Fibroblast of lung (primary cell): ENCODE measurements at places on chromosomes 6 and 20. TPM values are rescaled to one million over a fixed set of nuclear protein-coding genes. Genes with fewer than 3 reads are reported as not detected.

SIRPA gene
- 14.1 and 25.1 TPM in 2 replicates for total RNA-seq

PLAGL2 gene
- 1.5 and 2.3 TPM in 2 replicates for total RNA-seq

LAMA2 gene
- total RNA-seq = 57.8 and 67.5 TPM in 2 replicates

FRMD1 gene
- not detected in 2 replicates for total RNA-seq

FRK gene
- total RNA-seq = 0.33 and 0.77 TPM in 2 replicates

CDH4 gene
- 2.3 and 4.8 TPM in 2 replicates for total RNA-seq

HLA-DMB gene
- 0.51 and 0.83 TPM in 2 replicates for total RNA-seq

OVOL2 gene
- not detected in 2 replicates for total RNA-seq

OPRM1 gene
- total RNA-seq = not detected in 2 replicates

RBM24 gene
- total RNA-seq = 1.0 and 2.5 TPM in 2 replicates

CRISP1 gene
- total RNA-seq = not detected in 2 replicates

DNA sequence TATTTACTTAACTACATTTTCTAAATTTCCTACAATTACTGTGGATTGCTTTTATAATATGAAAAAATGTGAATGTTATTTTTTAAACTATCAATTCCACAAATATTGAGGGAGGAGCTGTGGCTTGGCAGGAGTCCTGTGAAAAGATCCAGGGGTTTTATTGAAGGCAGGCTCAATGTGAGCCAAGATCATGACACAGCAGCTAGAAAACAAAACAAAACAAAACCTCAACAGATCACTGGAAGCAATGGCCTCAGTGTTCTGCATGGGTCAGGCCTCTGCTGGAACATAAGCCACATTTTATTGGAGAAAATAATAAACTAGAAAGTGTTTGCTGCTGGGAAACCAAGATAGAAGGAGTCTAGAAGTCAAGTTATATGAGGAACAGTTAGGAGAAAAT, 19.4 kb upstream of the RCAN2 start:
- DNase-seq = peak; percentile 89

- no peak for DNase-seq
These were observed 53.6 kb downstream of the ZNF831 start for GRCh38 chr20:59217173-59217572.

GRCh38 chr6:169789146-169789943, 37.9 kb downstream of the ERMARD start:
- DNase-seq = no peak

DNA sequence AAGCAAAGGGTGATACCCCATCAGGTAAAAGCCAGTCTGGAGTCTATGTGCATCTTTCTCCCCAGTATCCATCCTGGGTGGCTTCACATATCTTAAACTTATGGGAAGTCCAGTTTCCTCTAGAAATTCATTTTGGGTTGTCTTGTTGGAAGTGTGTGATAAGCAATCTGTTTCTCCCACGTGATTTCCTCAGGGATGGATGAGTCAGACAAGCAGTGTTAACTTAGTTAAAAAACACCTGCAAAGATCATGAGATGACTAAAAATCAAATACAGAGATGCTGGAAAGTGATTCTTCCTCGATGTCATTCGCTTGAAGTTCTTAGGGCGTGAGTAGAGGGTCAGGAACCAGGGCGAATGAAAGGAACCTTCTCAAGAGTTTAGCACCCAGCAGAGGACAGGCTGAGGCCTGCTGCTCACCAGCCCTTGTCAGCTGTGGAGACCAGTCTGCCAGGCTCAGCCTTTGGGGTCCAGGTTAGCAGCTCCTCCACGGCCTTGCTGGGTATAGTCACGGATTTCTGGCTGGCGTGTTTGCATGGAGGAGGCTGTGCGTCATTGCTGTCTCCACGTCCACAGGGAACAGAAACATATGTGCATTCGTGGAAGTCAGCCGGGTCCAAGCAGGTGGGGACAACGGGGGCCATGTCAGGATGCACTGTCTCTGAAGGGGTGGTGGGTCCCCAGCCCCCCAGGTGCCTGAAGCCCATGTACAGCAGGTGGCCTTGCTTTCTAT, 2.8 kb upstream of the PNPLA1 start:
- DNase-seq = peak; percentile 10

DNA sequence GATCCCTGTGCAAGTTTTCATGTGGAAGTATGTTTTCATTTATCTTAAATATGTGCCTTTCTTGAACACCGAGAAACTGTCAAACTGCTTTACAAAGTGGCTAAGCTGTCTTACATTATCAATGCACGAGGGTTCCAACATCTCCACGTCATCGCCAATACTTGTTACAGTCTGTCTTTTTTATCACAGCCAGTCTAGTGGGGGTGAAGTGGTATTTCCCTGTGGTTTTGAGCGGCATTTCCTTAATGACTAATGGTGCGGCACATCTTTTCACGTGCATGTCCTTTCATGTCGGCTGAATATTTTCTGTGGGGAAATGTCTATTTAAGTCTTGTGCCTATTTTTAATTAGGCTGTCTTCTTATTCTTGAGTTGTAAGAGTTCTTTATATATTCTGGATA, 280.4 kb downstream of the FOXC1 start:
- DNase-seq = no peak

DNA sequence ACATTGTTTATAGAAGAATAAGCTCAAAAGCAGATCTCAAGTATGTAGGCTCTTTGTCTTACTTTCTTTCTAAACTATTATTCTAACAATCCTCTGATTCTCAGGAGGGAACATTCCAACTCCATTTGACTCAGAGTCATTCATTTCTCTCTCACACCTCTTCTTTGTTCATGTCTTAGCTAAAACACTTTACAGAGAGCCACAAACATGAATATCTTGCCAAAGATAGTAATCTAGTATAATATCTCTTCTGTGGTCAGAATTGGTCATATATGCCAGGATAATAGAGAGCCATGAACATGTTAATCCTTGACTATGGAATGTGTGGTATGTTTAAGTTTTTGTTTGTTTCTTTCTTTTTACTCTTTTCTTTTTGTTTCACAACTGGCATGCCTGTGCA, 456.0 kb upstream of the PTCHD4 start:
- DNase-seq = no peak

DNA sequence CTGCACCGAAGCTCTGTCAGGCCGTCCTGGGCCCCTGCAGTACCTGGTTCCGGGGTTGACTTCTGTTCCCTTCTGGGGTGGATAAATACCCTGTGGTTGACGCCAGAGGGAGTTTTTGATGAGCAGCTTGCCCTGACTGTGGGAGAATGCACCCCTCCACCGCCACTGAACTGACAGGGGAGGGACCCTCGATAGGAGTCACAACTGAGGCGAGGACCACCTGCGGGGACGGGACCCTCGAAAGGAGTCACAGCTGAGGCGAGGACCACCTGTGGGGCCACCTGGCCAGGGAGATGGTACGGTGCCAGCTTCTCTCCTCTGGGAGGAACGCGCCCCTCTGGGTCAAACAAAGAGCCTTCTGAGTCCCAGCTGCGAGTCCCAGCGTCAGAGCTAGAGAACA, 100.1 kb upstream of the FRMD1 start:
- no peak for DNase-seq

DNA sequence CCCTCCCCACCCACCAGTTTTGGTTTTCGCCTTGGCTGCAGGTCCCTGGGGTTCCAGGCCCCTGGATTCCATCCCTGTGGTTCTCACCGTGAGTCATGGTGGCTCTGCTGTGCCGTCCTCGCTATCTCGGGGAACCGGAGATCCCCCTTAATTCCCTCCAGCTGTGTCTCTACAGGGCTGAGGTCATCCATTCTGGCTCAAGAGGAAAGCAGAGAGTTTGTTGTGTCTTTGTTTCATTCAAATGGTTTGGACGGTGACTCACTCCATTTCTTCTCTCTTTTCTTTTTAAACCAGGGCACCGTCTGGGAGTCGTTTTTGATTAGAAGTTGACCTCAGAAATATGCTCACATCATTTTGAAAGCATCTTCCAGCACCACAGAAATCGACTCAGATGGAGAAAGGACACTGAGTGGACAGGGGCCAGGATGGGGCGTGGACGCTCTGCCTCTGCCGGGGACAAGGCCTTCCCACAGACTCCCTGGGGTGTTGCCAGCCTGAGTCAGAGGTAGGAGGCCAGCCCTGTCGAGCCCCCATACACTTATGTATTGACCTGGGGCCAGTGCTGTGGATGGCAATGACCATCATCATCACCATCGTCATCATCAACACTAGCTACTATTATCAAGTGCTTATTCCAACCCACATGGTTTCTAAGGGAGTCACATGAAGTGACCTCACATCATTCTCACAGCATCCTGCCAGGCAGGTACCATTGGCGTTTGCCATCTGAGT, 176.2 kb downstream of the NFATC2 start:
- DNase-seq = peak; percentile 100

DNA sequence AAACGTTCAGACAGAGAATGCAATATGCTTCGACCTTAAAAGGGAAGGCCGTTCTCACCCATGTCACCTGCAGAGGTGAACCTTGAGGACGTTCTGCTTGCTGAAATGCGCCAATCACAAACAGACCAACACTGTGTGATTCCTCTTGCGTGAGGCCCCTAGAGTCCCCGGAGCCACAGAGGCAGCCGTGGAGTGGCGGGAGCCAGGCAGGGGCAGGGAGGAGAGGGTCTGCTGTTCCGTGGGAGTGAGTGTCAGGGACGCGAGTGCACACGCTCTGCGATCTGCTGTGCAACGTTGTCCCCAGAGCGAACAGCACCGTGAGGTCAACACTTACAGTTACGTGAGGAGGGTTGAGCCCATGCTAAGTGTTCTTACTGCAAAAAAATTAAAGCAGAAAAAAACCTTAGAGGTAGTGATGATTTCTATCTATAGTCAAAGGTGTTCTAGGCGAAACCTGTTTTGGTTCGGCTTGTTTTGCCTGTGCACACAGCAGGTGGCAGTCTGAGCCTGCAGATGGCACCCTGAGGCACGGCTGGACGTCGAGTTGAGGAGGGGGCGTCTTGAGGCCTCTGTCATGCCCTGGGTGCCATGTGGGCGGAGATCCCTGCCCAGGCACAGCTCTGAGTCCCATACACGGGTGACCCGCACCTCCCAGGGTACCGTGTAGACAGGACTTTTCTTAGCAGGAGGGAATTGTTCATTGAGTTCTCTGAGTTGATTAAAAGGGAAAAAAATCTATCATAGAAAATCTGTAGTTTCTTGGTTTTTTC, 71.7 kb upstream of the FRMD1 start:
- DNase-seq = no peak

DNA sequence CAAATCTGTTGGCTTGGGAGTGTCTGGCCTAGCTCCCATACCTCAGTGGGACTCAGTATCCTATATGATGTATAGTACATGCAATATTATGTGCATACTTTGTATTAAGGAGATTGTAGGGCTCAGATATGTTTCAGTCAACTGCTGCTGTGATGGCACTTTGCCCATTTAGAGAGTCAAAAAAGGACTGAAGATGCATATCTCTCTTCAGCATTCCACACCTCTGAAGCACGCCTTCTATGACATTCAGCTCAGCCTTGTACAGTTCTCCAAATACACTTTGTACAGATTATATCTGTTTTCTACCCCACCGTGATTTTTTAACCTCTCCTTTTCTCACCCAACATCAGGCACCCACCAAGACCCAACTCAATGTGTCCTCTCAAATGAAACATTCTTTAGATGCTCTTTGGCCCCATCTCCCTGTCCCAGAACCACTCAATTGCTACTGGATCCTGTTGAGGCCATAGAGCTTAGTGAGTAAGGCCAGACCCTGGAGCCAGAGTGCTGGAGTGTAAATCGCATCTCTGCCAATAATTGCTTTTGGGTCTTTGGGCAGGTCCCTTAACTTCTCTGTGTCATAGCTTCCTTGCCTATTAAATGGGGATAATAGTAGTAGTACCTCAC, 15.6 kb downstream of the ENPP1 start:
- DNase-seq = no peak

DNA sequence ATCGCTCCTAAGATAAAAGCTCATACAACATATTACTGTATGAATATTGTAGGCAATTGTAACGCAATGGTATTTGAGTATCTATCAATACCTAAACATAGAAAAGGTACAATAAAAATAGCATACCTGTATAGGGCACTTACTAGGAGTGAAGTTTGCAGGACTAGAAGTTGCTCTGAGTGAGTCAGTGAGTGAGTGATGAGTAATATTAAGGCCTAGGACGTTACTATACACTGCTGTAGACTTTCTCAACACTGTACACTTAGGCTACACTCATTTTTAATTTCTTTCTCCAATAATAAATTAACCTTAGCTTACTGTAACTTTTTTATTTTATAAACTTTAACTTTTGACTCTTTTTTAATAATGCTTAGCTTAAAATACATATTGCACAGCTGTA, 546.9 kb downstream of the HACE1 start:
- DNase-seq = no peak

DNA sequence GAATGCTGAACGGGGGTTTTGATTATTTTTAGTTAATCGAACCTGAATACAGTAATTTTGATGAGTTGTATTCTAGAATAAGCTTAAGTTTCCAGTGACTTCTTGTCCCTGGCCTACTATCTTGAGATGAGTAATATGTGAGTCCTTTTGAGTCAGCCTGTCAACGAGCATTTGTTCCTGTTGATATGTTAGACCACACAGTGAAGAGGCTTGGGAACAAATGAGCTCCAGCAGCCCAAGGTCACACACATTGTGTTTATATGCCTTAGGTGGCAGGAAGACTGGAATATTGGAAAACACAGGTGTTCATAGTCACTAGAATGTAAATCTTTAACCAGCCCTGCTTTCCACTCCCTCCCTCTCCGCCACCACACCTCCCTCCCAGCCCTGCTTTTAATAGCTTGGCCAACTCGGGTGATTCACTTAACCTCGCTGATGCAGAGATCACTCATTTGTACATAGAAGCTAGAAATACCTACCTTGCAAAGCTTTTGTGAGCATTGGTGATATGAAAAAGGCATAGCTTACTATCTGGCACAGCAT, 9.1 kb downstream of the SMPDL3A start:
- DNase-seq = peak; percentile 68

GRCh38 chr6:109239651-109240321, 142.5 kb downstream of the CD164 start:
- DNase-seq = no peak

DNA sequence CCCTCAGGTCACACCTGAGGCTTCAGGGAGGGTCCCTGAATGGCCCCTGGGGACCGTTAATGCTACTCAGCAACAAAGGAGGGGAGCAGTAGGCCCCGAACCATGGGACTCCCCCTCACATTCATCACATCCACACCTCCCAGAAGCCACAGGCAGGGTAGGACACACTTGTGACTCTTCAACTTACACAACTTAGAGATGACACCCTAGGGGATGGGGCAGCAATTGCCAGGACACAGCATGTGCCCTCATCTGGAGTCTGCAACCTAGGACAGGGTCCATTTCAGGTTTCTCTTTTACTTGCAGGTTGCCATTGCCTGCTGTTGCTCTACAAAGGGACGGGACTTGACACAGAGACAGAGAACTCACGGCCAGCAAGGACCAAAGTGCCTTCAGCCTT, 770 bp downstream of the ULBP3 start:
- DNase-seq = no peak

GRCh38 chr20:51187261-51187660, 164.4 kb upstream of the KCNG1 start:
- no peak for DNase-seq

GRCh38 chr6:34412016-34412415, 13.9 kb downstream of the RPS10 start:
- peak; percentile 22 for DNase-seq

GRCh38 chr20:58305061-58305460, 4.5 kb upstream of the RAB22A start:
- no peak for DNase-seq

DNA sequence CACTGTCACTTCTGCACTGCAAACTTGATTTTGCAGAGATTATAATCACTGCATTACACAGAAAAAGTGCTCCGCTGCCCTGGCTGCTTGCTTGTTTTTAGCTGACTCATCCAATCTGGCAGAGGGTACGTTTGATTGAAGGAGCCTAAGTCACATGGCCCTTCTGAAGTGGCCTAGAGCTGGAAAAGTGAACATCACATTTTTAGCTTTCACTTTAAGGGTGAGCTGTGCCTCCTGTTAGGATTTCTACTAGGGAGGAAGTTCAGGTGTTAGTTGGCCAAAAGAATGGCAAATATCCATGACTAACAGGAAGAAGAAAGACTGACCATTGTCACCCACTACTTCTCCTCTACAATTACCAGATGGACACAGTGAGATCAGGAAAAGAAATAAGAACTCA, 889.1 kb upstream of the MAP3K7 start:
- DNase-seq = peak; percentile 83
